SHP77 (cell line): ENCODE measurements at places on chromosomes 1 and 21.

- no peak for DNase-seq
Measured at GRCh38 chr21:44927587-44928461, 7.1 kb upstream of the ITGB2 start.

DNA sequence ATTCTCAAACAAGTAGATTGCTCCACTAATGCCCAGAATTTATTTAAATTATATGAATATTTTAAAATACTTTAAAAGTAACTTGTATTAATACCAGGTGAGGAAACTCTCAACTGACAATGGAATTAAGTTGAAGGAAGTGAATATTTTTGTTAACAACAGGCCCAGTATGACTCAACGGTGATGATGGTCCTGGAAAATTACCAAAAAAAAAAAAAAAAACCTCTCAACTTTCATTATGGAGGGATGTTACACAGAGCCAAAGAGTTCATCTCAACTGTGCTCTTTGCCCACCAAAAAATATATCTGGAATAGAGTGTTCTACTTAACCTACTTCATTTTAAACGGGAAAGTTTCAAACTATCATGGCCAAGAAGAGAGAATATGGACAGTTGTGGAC is 28.3 kb downstream of the CFH start:
- no peak for DNase-seq

- no peak for DNase-seq
Measured at GRCh38 chr1:168482106-168482505, 61.7 kb downstream of the XCL2 start.

GRCh38 chr1:179663810-179664209 is 72.2 kb downstream of the TDRD5 start:
- DNase-seq = no peak

DNA sequence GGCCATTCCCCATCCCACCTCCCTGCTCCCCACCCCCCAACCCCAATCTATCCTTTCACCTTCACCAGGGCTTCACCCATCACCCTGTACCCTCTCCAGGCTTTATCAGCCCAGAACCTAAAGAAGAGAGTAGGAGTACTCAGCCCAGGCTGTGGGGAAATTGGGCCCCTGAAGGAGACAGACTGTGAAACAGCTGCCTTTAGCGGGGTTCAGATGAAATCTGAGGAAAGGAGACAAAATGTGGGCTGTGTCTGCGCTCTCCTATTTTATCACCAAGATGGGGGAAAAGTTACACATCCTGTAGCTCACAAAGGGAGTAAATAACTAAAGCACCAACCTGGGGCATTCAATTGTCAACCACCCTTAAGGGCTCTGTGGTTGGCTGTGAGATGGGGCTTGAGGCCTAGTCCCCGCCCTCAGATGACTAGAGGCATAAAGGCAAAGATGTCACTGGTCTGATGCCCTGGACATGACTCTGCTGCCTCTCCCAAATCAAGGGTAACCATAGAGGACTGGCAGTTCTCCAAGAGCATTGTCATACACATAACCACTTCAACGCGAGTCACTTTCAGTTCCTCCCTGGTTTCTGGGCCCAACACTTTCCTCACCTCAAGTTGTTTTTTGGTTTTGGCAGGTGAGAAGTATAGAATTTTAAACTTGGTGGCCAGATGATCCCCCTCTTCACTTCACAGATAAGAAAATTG is 30.0 kb downstream of the SLC27A3 start:
- peak; percentile 6 for DNase-seq

DNA sequence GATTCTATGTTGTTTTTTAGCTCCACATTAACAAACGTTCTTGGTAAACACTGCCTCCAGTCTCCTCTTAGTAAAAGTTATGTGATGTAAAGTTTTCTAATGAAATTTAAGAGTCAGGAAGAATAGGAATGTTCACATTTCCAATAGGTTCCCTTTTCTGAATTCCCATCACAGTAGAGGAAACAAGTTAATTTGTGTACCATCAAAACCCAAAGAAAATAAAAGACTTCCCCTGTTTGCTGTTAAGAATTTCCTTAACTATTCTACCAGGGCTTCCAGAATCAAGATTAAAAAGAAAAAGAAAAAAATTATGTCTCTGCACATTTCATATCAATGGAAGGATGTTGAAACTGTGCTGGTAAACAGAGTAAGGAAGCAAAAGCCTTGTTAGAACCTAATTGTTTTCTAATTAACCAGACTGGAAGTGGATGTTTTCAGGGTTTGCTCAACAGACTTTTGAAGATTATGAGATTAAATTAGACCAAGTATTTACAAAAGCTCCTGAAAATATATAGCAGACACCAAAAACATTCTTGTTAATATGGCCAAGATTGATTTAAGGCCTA is 43.4 kb upstream of the PALMD start:
- no peak for DNase-seq

DNA sequence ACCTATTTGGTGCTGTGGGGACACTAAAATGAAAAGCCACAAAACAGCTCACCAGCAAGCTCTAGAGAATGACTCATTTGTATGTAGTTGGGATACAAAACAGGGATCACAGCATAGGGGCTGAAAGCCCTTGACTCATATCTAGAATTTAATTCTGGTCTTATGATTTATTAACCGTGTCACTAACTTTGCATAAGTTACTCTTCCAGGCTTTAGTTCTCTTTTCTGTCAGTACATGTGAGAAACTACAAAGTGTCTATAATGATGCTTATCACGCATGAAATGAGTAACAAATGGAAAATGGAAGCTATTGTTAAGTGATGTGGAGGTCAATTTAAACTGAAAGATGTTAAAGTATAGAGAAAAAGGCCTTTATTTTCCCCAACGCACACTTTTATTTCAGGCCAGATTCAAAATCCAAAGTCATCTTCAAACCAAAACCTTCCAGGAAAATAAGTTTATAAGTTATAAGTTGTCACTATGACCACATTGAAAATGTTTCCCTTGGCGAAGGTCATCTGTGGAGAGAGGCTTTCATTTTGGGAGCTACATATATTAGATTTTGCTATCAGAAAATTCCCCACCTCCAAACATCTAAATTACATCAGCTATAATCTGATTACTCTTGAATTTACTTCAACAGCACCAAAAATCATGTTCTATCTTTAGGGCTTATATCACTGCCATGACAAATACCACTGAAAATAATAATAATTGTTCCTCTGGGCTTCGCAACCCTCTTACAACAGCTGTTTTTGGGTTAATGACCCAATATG is 430.5 kb downstream of the MRPL39 start:
- no peak for DNase-seq

- DNase-seq = no peak
Measured at GRCh38 chr1:37922767-37923550, 23.9 kb downstream of the INPP5B start.

DNA sequence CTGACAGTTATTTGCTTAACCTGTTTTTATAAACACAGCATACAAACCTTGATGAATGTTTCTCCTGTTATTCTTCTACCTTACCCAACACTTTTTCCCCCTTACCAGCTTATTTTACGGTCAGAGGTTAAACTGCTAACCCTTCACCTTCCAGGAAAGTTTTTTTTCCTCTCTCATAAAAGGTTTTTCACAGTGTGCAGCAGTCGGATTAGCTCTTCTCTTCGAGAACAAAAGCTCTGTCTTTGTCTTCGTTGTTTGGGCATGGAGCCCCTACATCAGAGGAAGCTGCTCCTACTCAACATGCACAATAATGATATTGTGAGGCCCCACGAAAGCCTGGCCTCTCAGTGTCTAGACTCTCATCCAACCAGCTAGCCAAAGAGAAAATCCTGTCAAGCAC is 42.0 kb downstream of the DENND1B start:
- no peak for DNase-seq

- DNase-seq = no peak
Measured at GRCh38 chr1:12178511-12178910, 11.7 kb downstream of the TNFRSF1B start.

- no peak for DNase-seq
Measured at GRCh38 chr1:173330149-173330951, 123.2 kb upstream of the TNFSF4 start.

- no peak for DNase-seq
Measured at GRCh38 chr1:2290595-2291510, 62.7 kb downstream of the SKI start.

DNA sequence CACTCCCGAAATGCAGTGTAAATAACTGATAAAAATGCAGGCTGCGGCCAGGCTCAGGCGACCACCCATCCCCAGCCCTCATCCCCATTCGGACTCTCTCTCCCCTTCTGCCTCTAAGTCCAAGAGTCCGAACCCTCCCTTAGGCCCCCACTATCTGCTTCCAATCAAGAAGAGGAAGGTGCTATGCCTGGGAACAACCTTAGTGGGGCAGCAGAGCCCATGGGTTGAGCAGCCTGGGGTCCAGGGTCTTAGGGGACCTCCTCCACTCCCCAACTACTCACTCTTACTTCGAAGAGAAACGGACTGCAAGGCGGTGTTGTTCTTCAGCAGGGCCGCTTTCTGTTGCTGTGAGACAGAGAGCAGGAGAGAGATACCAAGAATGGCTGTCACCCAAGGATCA is 12.2 kb downstream of the ARHGEF2 start:
- DNase-seq = no peak

DNA sequence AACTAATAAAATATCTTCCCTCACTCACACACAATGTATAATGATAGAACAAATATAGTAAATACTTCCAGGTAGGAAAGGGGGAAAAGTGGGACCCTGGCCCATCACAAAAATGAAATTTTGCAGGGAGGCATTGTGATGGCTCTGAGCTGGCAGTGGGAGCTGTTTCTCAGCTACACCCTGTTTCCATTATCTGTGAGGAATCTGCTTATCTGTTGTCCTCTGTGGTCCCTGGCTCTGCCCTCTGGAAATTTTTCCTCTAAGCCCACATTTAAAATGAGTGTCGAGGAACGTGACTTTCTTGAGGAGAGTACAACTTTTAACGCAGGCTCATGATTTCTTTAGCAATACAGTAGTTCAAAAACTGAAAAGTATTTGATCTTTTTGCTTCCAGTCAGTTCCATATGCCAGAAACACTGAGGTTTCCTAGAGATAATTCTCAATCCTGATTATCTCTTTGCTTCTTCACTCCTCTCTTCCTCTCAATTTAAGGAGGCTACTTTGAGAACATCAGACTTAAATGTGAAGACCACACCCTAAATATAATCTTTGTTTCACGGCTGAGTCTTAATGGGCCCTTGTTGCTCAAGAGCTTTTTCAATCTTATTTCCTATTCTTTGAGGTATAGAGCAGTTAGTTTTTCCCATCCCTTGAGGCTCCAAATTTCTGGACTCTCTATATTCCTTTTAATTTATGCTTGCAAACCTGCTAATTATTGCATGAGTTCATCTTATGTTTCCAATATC is 5.0 kb upstream of the EEIG2 start:
- no peak for DNase-seq

DNA sequence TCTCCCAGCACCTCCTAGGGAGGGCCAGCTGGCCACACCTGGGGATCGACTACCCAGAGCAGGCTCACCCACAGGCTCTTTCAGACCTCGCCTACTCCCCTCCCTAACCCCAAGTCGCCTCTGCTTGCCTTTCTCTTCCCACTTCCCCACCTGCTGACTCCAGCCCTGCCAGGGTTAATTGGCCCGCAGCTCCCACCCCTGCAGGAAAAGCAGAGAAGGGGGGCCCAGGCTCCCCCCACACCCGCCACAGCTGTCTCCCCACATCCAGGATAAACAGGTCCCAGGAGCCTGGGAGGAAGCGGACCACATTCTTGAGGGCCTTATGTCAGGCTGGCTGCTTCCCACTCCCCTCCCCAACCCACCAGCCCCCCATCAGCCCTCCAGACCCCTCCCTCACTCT is 45.0 kb downstream of the TAS1R2 start:
- no peak for DNase-seq

GRCh38 chr1:234861024-234861620 is 251.1 kb upstream of the IRF2BP2 start:
- no peak for DNase-seq

GRCh38 chr1:11838349-11839272 is 9.0 kb downstream of the NPPA start:
- peak; percentile 71 for DNase-seq

- DNase-seq = no peak
Measured at GRCh38 chr1:71054281-71054731, 6.7 kb upstream of the PTGER3 start.

- DNase-seq = no peak
Measured at GRCh38 chr1:1353389-1354151, 4.4 kb upstream of the DVL1 start.

DNA sequence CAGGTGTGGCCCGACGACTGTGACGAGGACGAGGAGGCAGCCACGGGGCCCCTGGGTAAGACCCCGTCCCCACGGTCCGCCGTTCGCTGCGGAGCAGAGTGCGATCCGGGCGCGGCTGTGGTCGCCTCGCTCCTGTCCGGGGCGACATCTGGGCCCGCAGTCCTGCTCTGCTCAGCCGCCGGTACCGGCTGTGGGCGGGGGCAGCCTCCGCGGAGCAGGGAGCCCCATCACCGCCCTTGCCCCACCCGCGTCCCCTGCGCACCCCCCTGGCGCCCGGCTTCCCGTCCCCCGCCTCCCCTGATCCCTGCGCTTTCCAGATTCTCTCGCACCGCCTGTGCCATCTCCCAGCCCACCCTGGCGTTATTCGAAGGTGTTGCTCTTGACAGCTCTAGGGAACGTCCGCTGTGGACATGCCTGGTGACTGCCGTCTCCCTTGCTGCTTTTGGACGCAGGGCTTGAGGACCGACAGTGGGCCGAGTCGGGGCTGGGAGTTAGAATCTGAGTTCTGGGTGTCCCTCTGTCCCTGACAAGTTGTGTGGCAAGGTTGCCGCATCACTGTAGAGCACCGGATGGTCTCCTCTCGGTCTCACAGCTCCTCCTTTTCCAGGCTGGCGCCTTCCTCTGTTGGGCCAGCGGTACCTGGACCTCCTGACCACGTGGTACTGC is 596 bp downstream of the TOR3A start:
- DNase-seq = no peak

- DNase-seq = no peak
Measured at GRCh38 chr1:244800821-244801220, 34.6 kb upstream of the COX20 start.

DNA sequence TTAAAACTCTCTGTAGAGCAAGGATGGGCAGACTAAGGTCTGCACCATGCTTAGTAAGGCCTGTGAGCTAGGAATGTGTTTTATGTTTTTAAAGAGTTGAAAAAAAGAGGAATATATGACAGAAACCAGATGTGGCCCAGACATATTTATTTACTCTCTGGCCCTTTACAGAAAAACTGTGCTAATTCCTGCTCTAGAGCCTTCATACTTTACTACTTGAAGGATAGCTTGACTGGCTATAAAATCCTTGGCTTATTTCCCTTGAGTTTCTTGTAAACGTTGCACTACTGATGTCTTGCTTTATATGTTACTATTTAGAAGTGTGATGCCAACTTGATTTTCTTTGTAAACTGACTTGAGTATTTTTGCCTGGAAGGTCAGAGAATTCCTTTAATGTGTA is 33.5 kb downstream of the CTBS start:
- no peak for DNase-seq
